Right atrium auricular region (tissue), 2 donors: ENCODE measurements at places on chromosomes 13 and 19. TPM values are rescaled to one million over a fixed set of nuclear protein-coding genes. Genes with fewer than 3 reads are reported as not detected.

DNA sequence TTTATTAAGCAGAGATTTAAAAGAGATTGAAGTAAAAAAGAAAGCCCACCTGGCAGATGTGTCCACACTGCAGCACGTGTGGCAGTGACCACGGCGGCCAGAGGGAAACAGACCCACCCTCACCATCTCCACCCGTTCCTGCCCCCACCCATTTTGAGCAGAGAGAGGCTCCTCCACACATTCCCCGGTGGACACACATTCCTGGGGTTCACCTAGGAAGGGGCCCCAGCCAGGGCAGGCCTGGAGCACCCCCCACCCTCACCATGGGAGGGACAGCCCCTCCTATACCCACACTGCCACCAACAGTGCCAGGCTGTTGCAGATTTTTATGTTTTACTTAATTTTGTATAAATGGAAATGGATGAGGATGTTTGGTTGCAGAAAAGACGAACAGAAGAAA, 54.9 kb downstream of the SLC7A9 start:
- no peaks in the 10 kb centered on the region for H3K36me3 ChIP-seq
- H3K27me3 ChIP-seq: no peaks in the 10 kb centered on the region
- H3K4me3 ChIP-seq: no peak overlapping the region
- no peaks in the 10 kb centered on the region for H3K4me1 ChIP-seq

- no peak overlapping the region for H3K4me3 ChIP-seq
- no peak overlapping the region for H3K27ac ChIP-seq
Observed at GRCh38 chr19:17490411-17490810, 20.1 kb downstream of the SLC27A1 start.

DNA sequence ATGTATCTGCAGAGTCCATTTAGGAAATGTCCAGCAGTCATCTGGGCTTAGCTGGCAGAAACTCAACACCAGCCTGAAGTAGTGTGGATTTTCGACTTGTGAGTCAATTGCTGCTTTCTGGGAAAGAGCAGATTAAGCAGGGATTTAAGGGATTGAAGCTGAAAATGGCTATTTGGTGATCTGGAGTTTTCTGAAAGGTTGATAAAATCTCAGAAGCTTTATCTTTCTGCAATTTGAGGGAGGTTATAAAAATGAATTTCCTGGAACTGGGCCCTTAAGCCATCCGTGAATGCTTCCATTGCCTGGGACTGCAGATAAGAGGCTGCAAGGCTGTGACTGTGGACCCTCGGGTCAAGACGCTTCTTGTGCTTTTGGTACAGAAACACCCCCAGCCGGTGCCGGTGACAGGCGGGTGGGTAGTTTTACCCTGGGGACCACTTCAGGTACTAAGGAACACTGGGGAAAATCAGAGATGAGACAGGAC, 61.5 kb downstream of the COL4A1 start:
- peaks cover 94% of the 10 kb centered on the region for H3K4me1 ChIP-seq
- H3K27me3 ChIP-seq: no peaks in the 10 kb centered on the region
- no peak overlapping the region for H3K4me3 ChIP-seq
- H3K27ac ChIP-seq: peak overlapping the region; percentile 81
- H3K36me3 ChIP-seq: peaks cover 12% of the 10 kb centered on the region
- no peak for DNase-seq

DNA sequence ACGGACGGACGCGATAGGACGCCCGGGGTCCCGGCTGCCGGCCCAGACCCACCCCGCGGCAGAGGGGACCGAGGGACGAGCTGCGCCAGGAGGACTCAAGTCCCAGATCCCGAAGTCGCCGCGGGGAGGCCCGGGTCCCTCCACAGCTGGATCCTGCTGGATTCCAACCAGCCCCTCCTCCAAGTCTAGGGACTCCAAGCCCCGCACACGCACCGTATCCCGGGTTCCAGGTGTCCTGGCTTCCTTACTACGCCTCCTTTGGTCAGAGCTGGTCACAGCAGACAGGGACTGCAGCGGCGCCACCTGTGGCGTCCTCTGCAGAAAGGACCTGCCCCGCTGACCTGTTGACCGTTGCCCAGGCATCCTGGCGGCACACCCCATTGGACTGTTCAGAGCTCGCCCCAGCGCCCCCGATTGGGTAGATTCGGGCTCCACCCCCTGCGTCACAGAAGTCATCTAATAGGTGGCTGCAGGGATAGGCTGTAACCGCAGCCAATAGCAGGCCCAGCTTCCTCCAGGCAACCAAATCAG, 29.0 kb upstream of the ZNF709 start:
- no peaks in the 10 kb centered on the region for H3K36me3 ChIP-seq
- no peak for DNase-seq
- H3K4me3 ChIP-seq: peak overlapping the region; percentile 29
- no peaks in the 10 kb centered on the region for H3K27me3 ChIP-seq

DNA sequence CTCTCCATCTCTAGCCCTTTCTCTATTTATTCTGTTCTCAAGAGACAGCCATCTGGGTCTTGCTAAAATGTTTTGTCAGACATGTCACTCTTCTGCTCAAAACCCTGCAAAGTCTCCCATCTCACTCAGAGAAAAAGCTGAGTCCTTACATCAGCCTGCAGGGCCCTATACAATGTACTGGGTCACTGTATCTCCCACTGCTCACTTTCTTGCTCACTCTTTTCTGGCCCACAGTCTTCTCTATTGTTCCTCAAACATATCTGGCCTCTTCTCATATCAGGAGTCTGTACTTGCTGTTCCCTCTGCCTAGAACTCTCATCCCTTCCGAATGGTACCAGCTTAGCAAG, 189.2 kb downstream of the ENOX1 start:
- DNase-seq: no peak
- H3K36me3 ChIP-seq: no peaks in the 10 kb centered on the region
- H3K27me3 ChIP-seq: no peaks in the 10 kb centered on the region
- no peak overlapping the region for H3K27ac ChIP-seq

DNA sequence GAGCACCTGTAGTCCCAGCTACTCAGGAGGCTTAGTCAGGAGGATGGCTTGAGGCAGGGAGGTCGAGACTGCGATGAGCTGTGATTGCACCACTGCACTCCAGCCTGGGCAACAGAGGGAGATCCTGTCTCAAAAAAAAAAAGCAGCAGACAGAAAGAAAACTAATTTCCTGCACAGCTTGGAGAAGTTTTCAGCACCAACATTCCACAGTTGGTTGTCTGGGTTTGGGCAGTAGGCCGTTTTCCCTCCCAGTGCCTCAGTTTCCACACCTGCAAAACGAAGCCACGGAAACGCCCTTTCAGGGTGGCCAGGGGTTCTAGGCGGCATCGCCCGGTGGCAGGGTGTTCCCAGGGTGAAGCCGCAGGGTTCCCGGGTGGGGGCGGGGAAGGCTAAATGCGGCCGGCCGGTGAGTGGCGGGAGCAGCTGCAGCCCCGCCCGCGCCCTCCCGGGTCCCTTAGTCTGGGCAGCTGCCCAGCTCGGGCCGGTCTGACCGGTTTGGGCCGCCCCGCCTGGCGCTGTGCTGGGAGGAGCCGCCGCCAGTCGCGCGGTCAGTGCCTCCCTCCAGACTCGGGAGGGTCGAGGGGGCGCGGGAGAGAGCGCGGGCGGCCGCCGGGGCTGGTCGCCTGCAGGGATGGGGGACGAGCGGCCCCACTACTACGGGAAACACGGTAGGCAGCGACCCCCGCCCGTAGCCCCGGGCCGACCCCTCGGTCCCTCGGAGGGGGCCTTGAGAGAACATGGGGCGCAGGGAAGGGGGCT, at the start of gene SLC44A2:
TSS of gene SLC44A2 (plus strand) at position 551 of the 759 bp plus-strand sequence. CDS start at position 632, 81 bp downstream.
- peaks cover 18% of the 10 kb centered on the region for H3K36me3 ChIP-seq
- H3K4me1 ChIP-seq: no peaks in the 10 kb centered on the region
- no peaks in the 10 kb centered on the region for H3K27me3 ChIP-seq
- no peak for DNase-seq
- H3K4me3 ChIP-seq: peak within 1 kb of the TSS; percentile 54
- peak within 1 kb of the TSS; percentile 81 for H3K27ac ChIP-seq

GRCh38 chr13:40432018-40432978, 234.1 kb downstream of the FOXO1 start:
- DNase-seq: no peak
- no peak overlapping the region for H3K27ac ChIP-seq
- H3K4me3 ChIP-seq: no peak overlapping the region
- H3K4me1 ChIP-seq: peaks cover 10% of the 10 kb centered on the region
- no peaks in the 10 kb centered on the region for H3K36me3 ChIP-seq

- H3K4me1 ChIP-seq: peaks cover 37% of the 10 kb centered on the region
- peak; percentile 81 for DNase-seq
- peak overlapping the region; percentile 48 for H3K27ac ChIP-seq
- no peaks in the 10 kb centered on the region for H3K36me3 ChIP-seq
- no peaks in the 10 kb centered on the region for H3K27me3 ChIP-seq
Observed at GRCh38 chr13:30872685-30873461, 33.2 kb upstream of the MEDAG start.

GRCh38 chr13:87302931-87303330, 368.2 kb upstream of the SLITRK5 start:
- no peaks in the 10 kb centered on the region for H3K36me3 ChIP-seq
- H3K4me1 ChIP-seq: no peaks in the 10 kb centered on the region
- no peak overlapping the region for H3K27ac ChIP-seq
- DNase-seq: no peak

- H3K27ac ChIP-seq: no peak overlapping the region
- no peaks in the 10 kb centered on the region for H3K27me3 ChIP-seq
- H3K36me3 ChIP-seq: peaks cover 13% of the 10 kb centered on the region
- no peak overlapping the region for H3K4me3 ChIP-seq
- no peak for DNase-seq
Observed at GRCh38 chr19:51345076-51345620, 3.2 kb upstream of the VSIG10L start.

GRCh38 chr13:70311191-70311590, 202.9 kb upstream of the KLHL1 start:
- no peak overlapping the region for H3K27ac ChIP-seq
- H3K4me3 ChIP-seq: no peak overlapping the region
- no peak for DNase-seq
- no peaks in the 10 kb centered on the region for H3K36me3 ChIP-seq
- no peaks in the 10 kb centered on the region for H3K4me1 ChIP-seq

- H3K36me3 ChIP-seq: no peaks in the 10 kb centered on the region
- H3K27me3 ChIP-seq: no peaks in the 10 kb centered on the region
- no peak for DNase-seq
- H3K27ac ChIP-seq: peak overlapping the region; percentile 79
- peak overlapping the region; percentile 60 for H3K4me3 ChIP-seq
- no peaks in the 10 kb centered on the region for H3K4me1 ChIP-seq
Observed at GRCh38 chr19:52963247-52963618, 552 bp upstream of the ZNF816 start.

FFAR3 gene
- total RNA-seq: not detected

STOML3 gene
- total RNA-seq: not detected

ZNF548 gene
- total RNA-seq: 11.1 TPM

LGALS14 gene
- total RNA-seq: not detected

GPR12 gene
- total RNA-seq: not detected
